ENCODE measurements at places on chromosomes 1 and 21.

- peak; percentile 66 for DNase-seq
Measured at GRCh38 chr1:224668984-224669383, 52.9 kb downstream of the CNIH3 start.

- DNase-seq, result no peak
Measured at GRCh38 chr1:174682419-174683008, 234.8 kb downstream of the GPR52 start.

GRCh38 chr1:202323731-202324130 lies 18.0 kb downstream of the UBE2T start:
- DNase-seq, result no peak

GRCh38 chr1:44354268-44354839 lies 703 bp downstream of the ERI3 start:
- DNase-seq, result no peak

GRCh38 chr1:10429868-10430215 lies 391 bp upstream of the CENPS start:
- DNase-seq, result no peak

GRCh38 chr21:35159881-35160280 lies 110.8 kb upstream of the RUNX1 start:
- no peak for DNase-seq

DNA sequence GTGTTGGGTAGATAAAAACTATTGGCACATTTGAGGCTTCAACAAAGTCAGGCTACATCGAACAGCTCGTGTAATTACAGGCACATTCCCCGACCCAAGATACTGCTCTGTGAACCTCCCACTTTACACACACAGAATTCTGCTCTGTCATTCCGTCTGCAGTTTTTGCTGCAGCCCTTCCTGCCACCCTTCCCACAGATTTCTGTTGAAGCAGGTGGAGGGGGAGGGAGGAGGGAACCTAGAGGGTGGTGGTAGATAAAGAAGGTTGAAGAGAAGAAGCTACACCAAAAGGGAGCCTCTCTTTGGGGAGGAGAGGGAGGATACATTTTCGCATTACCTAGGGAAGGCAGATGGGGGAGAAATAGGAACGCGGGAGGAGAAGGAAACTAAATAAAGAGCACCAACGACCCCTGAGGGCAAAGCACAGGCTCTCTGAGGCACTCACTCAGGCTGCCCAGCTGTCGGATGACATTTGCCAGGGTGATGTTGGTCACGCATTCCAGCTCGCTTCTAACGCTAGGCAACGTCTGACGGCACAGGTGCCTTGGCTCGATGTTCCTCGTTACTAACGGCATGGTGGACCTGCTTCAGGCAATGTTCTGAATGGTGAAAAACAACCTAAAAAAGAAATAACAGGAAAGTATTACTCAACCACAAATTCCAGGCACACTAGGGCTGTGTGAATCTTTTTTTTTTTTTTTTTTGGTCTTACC lies 36.0 kb downstream of the GPR3 start:
- DNase-seq, result peak; percentile 44

GRCh38 chr1:224168859-224169380 lies 14.1 kb upstream of the DEGS1 start:
- DNase-seq, result no peak

DNA sequence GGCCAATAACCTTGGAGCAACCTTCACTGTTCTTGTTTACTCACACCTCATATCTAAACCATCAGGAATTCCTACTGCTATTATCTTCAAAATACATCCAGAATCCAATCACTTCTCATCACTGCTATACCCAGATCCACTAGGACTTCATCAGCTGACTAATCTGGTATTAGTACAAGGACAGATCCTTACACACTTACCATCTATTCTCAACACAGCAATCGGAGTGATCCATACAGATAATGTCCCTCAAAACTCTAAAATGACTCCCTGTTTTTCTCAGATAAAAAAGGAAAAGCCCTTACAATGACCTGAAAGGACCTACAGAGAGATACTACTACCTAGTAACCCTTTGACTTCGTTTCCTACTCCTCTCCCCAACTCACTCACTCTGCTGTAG lies 70.8 kb downstream of the ZNF644 start:
- no peak for DNase-seq

GRCh38 chr1:224113918-224114786 lies at the start of gene FBXO28:
Gene FBXO28, plus strand, starts transcription at chr1:224114111. Its CDS starts 19 bp downstream, at chr1:224114130.
- peak; percentile 96 for DNase-seq

DNA sequence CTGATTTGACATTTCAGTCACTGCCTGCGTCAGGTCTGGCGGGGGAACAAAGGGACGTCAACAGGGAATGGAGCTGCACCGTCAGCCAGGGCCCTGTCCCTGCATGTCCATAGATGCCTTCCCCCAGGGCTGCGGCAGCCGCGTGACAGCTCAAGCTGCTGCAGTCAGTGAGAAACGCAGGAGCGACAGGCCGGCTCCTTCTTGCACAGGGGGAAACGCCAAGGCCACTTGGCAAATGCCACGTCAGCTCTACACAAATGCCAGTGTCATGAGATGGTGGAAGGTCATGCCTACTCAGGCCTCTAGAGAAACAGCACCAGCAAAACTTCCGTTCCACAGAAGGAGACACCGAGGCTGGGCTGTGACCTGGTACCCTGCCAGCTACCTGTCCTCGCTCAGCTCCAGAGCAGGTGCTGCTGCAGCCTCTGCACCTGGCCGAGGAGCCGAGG lies 37.7 kb downstream of the SYF2 start:
- no peak for DNase-seq

DNA sequence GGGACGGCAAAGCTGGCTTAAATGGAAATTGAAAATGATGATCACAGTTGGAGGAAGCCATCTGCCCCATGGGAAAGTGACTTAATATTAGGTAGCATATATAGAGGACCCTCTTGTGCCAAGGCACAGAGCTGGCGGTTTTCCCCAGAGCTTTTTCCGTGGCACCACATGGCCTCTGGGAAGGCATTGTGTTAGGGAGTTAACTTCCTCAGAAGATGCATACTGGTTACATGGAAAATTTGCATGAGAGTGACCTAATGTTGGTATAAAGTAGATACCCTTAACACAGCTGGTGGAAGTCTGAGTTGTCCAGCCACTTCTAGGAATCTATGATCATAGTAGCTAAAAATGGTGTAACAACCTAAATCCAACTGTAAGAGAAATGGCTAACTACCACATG lies 27.3 kb downstream of the CAP1 start:
- DNase-seq, result no peak

DNA sequence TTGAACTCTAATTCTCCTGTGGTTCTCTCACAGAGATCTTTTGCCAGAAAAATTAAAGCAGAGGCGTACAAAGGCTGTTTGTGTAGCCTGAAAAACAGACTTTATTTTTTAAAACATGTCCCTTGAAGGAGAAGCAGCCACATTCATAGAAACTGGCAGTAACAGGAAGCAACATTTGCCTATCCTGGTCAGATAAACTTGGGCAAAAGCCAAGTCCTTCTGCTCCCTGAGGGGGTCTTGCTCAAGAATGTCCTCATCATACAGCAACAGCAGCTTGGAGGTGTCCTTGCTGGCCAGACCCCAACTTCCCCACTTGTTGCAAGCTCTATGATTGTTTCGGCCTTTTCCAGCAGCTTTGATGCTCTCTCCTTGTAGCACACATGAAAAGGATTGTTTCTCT lies 36.3 kb downstream of the MSTO1 start:
- DNase-seq, result no peak

DNA sequence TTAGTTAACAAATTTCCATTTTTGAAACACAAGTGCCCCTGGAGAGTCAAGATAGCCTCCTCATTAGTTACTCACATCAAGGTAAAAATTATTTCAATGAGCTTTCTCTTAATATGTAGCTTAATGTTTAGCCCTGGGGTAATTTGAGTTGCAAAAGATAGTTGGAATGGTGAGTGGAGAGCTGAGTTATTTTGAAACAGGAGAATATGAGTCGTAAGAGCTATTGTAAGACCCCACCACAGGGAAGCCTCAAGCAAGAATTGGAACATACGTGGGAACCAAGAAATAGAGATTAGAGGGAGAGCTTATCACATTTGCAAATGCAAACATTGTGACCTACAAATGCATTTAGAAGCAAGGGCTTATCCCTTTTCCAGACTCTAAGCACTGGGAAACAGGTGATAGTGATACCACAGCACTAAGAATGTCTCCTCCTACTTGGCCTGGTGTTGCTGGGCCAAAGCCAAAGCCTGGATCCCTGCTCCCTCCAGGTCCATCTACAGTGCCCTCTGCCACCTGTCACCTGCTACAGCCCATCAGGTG lies 635.1 kb downstream of the PTPRC start:
- DNase-seq, result no peak

DNA sequence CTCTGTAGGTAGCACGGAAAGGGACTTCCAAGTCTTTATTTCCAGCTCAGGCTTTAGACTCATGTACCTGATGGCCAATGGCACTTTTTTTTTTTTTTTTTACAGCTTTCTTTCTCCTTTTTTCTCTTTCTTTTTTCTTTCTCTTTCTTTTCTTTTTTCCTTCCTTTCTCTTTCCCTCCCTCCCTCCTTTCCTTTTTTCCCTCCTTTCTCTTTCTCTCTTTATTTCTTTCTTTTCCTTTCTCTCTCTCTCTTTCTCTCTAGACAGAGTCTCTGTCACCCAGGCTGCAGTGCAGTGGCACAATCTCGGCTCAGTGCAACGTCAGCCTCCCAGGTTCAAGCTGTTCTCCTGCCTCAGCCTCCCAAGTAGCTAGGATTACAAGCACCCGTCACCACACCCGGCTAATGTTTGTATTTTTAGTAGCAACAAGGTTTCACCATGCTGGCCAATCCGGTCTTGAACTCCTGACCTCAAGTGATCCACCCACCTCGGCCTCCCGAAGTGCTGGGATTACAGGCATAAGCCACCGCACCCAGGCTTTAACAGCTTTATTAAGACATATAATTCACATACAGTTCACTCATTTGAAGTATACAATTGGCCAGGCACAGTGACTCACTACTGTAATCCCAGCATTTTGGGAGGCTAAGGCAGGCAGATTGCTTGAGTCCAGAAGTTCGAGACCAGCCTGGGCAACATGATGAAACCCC lies 5.1 kb upstream of the DCAF8 start:
- no peak for DNase-seq

GRCh38 chr1:66552287-66552686 lies 18.3 kb downstream of the SGIP1 start:
- no peak for DNase-seq

DNA sequence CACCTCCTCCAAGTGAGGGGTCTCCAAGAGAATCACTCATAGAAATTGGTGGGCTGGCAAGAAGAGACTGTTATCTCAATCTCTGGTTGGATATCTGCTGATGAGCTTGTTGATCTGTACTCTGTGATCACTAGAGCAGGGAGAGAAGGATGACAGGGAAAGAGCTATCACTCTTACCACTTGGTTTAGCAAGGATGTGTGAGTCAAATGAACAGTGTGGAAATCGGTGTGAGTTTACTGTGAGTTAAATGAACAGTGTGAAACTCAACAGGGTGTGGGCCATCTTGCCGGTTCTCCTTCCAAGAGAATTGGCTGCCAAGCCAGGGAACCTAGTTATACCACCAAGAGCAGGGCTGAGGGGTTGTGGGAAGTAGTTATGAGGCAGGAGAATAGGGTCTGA lies 33.3 kb upstream of the CD1D start:
- DNase-seq, result no peak

DNA sequence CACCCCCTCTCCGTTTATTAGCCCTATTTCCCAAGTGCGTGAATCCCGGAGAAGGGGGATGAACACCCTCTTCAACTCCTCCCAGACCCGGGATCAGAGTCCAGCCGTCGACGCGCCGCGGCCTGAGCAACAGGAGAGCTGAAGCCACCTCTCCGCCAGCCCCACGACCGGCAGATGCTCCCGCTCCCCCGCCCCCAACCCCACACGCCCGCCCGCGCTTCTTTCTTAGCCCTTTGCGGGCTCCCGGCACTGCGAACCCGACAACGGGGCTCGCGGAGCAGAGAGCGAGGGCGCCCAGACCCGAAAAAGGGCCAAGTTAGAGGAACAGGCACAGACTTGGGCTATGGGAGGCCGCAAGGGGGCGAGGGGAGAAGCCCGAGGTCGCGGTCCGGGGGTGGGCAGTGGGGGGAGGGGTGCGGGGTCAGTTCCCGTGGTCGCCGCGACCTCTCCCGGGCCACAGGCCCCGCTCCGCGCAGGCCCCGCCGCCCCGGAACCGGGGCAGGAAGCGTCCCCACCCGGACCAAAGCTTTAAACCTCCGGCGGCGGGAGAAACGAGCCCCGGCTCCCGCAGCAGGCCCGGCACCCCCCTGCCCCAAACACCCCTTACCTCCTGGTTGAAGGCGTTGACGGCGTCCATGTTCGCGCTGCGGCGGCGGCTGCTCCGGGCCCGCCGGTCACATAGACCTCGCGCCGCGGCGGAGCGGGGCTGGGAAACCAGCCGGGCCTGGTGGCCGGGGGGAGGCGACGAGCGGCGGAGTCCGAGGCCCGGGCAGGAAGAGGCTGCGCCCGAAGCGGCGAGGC lies 662 bp downstream of the SCAF4 start:
- peak; percentile 64 for DNase-seq

GRCh38 chr1:64310760-64311159 lies 107.3 kb downstream of the UBE2U start:
- DNase-seq, result no peak

GRCh38 chr21:32233055-32233546 lies 45.7 kb downstream of the MIS18A start:
- DNase-seq, result no peak

GRCh38 chr1:225485226-225485625 lies 57.4 kb upstream of the LBR start:
- no peak for DNase-seq

- no peak for DNase-seq
Measured at GRCh38 chr1:201783058-201783457, 45.9 kb upstream of the IPO9 start.

- DNase-seq, result no peak
Measured at GRCh38 chr1:33341190-33341589, 20.3 kb upstream of the A3GALT2 start.

- peak; percentile 42 for DNase-seq
Measured at GRCh38 chr1:4652631-4653327, 1.6 kb upstream of the AJAP1 start.

- DNase-seq, result no peak
Measured at GRCh38 chr1:101366513-101367215, 129.8 kb downstream of the S1PR1 start.

- DNase-seq, result no peak
Measured at GRCh38 chr1:207742850-207743555, 8.9 kb upstream of the CD46 start.

- DNase-seq, result no peak
Measured at GRCh38 chr21:16594191-16594590, 864.4 kb downstream of the USP25 start.

DNA sequence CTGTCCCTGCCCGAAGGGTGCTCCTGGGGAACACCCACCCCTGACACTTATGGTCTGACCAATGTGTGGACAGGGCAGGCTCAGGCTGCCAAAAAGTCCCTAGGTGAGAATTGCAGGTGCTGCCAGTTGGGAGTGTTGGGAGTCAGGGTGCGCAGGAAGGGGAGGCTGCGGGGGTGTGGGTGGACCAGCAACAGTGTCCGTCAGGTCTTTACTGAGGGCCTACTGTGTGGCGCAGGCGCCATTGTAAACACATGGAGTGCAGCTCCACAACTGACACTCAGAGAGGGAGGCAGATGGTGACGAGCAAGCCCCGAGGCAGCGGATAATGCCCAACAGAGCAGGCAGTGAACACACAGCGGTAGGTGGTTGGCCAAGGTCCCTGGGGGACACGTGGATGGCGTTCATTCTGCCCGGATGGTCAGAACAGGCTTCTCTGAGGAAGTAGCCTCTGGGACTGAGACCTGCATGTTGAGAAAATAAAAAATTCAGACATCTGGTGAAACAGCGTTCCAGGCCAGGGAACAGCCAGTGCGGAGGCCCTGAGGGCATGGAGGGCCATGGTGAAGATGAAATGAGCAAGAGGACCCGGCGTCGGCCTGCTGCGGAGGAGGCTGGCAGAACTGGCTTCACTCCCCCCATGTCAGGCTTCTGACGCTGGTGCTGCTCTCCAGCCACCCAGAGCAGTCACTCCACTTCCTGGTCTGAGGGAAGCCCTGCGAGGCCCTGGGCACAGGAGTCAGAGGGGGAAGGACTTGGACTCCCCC lies 136.2 kb upstream of the ZBTB40 start:
- peak; percentile 47 for DNase-seq

Measured in BE2C (cell line).